Dorsolateral prefrontal cortex (tissue), 122 donors: ENCODE measurements at places on chromosomes 6 and 20.

- no peak for DNase-seq
Measured at GRCh38 chr6:146194434-146194833, 165.6 kb downstream of the GRM1 start.

DNA sequence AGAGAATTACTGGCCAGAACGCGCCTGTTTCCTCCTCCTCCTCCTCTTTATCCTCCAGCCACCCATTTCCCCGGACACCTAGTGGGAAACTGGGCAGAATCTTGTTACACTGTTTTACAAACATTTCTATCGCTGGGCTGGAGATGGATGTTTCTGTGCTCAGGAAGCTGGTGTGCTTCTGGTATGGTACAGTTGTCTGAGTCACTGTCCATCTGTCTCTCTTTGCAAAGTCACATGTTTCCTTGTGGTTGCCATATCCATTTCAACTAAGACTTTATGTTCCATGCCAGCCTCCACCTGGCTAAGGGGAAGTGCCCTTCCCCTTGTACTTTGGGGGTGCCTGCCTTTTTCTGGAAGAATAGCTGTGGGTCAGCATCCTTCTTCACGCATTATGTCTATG, 52.9 kb upstream of the SLC22A16 start:
- DNase-seq: no peak

- DNase-seq: no peak
Measured at GRCh38 chr6:112017169-112017568, 36.7 kb upstream of the CCN6 start.

GRCh38 chr20:50911030-50911429, 20.2 kb downstream of the ADNP start:
- DNase-seq: no peak

GRCh38 chr6:128209771-128210170, 308.9 kb upstream of the THEMIS start:
- DNase-seq: no peak

GRCh38 chr6:73792738-73793137, 96.7 kb downstream of the CD109 start:
- no peak for DNase-seq

- DNase-seq: no peak
Measured at GRCh38 chr6:125138083-125138482, 15.5 kb upstream of the TPD52L1 start.

DNA sequence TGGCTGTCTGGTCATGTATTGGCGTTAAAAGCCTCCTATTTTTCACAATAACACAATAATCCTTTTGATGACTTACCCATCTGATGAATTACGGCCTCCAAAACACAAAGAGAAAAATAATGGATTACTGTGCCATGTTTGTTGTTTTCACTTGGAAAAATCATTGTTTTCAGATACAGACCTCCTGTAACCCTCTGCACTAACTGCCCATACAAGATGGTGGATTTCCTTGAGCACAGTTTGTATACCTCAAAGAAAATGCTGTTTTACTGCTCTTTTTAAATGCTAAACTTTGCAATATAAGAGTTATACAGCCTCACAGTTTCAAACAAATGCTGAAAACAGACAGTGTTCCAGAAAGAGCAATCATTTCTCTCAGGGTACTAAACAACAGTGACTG, 61.0 kb downstream of the SMLR1 start:
- DNase-seq: no peak

DNA sequence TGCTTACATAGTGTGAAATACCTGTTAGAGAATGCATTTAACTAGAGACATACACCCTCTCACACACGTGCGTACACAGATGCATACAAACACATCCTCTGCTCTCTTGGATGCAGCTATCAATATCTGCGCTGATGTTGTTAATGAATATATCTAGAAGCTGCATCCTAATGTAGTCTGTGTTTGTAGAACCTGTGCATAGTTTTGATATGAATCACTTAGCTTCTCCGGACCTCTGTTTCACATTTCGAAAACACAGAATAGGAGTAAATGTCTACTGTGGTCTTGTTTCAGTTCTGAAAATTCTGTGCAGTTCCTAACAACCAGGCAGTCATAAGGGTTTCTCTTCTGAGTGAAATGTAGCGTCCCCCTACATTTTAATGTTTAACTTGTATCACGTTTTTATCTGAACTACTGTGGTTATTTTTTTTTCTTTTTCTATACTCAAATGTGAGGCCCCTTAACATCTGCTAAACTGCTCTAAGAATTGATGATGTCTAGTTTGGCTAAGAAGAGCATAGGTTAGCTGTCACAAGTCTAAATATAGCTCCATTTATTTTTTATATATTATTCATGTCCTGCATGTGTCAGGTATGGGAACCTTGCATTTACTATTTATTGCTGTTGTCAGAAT, 254.5 kb downstream of the TMEM242 start:
- DNase-seq: no peak
